SJCRH30 (cell line): ENCODE measurements at places on chromosomes 13 and 19. TPM values are rescaled to one million over a fixed set of nuclear protein-coding genes. Genes with fewer than 3 reads are reported as not detected.

DNA sequence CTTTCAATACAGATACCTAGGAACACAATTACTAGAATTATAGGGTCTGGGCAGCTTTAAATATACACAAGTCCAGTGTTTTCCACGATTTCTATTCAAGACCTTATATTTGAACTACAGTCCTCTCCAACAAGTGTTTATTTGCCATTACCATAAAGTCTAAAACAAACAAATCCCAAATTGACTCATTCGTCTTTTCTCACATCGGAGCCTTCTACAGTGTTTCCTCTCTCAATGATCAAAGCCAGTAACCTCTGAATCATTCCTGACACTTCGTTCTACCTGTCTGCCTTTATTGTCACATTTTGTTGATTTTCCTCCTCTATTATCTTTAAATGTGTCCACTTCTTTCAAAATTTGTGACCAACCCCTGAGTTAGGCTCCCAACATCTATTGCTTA, 1356.5 kb upstream of the SLC10A2 start:
- no peak for DNase-seq
- H3K27me3 ChIP-seq, result no peaks in the 10 kb centered on the region
- no peak overlapping the region for H3K4me3 ChIP-seq
- no peaks in the 10 kb centered on the region for H3K36me3 ChIP-seq

DNA sequence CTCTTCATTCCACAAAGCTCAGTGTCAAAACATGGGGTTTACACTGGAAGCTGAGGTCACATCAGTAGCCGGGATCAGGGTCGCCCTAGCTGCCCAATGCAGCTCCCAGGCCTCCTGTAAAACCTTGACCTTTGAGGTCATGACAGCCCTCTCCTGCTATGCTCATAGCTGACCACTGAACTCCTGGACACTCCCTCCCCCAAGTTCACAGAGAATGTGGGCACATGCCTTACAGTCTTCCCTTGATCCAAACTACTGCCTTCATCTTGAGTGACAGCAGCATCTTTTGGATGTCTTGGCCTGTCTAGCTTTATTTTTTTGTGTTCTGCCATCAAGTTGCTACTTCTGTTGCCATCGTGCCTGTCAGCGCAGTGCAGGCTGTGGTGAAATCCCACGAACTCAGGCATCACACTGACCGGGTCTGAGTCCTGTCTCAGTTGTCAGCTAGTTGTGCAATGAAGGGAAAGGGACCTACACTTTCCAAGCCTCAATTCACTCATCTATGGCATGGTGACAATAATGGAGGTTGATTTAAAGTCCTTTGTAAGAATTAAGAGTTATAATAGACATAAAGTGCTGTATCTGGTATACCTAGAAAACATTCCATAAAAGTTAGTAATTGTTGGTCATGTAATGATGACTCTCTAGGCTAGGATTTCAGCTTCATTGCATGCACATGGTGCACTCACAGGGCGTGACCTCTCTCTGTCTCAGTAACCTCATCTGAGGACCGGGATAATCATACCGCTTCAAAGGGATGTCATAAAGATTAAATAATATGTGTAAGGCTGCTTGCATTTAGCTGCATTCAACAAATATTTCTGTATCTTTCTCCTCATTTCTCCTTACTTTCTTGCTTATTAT, 16.4 kb upstream of the ALOX5AP start:
- H3K27ac ChIP-seq, result peak overlapping the region; percentile 20; the same call in 1 of the 2 replicates
- peaks cover 19% of the 10 kb centered on the region for H3K4me1 ChIP-seq
- no peaks in the 10 kb centered on the region for H3K27me3 ChIP-seq
- H3K36me3 ChIP-seq, result no peaks in the 10 kb centered on the region
- H3K4me3 ChIP-seq, result no peak overlapping the region

DNA sequence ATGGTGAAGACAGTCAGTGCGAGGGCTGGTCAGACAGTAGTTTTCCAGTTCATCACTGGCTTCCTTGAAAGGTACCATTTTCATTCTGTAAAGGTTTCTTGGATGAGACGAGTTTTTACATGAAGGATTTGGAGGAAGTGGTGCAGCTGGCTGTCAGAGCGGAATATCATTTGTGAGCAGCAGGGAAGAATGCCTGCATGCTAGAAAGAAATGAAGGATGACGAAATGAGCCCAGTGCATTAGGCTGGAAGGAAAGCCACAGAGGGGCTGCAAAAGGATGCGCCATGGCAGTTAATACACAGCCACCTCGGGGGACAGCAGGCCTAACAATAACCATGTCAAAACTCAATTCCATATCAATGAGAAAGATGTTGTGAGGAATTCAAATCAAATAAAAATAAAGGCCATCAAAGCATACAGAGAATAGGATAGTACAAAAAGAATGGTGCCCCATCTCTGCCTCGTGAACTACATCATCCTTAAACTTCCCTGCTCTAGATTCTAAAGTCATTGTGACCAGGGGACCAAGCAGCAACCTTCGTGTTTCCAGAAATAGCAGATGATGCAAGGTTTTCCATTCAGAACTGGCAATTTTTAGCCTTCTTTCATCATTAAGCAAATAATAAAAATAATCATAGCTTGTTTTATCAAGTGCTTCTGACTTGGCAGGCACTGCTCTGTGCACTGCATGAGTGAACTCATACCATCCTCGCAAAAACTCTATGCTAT, 504.2 kb downstream of the RFC3 start:
- H3K27ac ChIP-seq, result no peak overlapping the region
- no peak for DNase-seq
- H3K4me3 ChIP-seq, result no peak overlapping the region
- no peaks in the 10 kb centered on the region for H3K36me3 ChIP-seq
- no peaks in the 10 kb centered on the region for H3K4me1 ChIP-seq
- no peaks in the 10 kb centered on the region; the same call in 1 of the 2 replicates for H3K27me3 ChIP-seq

Gene KIR3DL1
- total RNA-seq, result not detected in 2 replicates

Gene SYT5
- total RNA-seq, result 0.36 TPM in 1 of 2 replicates, not detected in the other

DNA sequence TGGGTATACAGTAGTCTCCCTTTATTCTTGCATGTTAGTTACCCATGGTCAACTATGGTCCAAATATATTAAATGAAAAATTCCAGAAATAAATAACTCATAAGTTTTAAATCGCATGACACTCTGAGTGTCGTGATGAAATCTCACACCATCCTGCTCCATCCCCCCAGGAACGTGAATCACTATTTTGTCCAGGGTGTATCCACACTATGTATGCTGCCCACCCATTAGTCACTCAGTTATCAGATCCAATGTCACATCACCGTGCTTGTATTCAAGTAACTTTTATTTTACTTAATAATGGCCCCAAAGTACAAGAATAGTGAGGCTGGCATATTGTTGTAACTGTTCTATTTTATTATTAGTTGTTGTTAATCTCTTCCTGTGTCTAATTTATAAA, 115.8 kb upstream of the SERP2 start:
- no peak overlapping the region for H3K27ac ChIP-seq
- H3K4me3 ChIP-seq, result no peak overlapping the region
- no peak for DNase-seq

GRCh38 chr13:98719527-98720250, 32.8 kb downstream of the SLC15A1 start:
- DNase-seq, result no peak
- H3K4me1 ChIP-seq, result no peaks in the 10 kb centered on the region
- no peak overlapping the region for H3K27ac ChIP-seq
- no peaks in the 10 kb centered on the region for H3K36me3 ChIP-seq
- no peak overlapping the region for H3K4me3 ChIP-seq

GRCh38 chr13:102580552-102581169, 16.1 kb upstream of the TPP2 start:
- peaks cover 10% of the 10 kb centered on the region; the same call in 1 of the 2 replicates for H3K4me1 ChIP-seq
- no peak for DNase-seq
- no peaks in the 10 kb centered on the region for H3K27me3 ChIP-seq

DNA sequence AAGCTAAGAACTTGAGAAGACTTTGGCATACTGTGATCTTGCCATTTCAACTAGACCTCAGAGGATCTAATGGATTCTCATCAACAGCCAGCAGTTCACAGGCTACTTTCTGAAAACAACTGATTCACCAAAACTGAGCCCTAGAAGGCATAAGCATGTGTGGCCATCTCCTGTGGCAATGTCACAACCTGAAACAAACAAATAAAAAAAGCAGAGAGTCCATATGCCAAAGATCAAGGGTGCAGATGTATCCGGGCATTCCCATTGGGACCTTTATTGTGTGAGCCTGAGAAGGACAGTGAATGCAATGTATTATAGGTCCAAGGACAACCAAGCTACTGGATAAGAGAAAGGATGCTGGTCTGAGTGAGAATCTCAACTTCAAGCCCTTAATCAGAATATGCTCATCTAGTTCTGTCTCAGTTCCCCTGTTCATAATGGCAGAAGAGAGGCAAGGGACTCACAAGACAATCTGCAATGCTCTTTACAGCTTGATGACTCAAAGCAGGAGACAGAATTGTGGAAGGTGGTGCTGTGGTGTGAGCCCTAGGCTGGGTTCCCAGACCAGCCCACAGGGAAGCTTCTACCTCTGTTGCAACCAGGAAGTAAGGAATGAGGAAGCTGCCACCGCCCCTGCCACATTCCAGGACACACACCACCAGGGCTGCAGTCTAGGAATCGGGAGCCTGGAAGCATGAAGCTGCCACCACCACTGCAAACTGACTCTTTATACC, 133.7 kb downstream of the RAP2A start:
- H3K36me3 ChIP-seq, result no peaks in the 10 kb centered on the region
- H3K27me3 ChIP-seq, result no peaks in the 10 kb centered on the region
- H3K27ac ChIP-seq, result no peak overlapping the region

- DNase-seq, result no peak
- no peak overlapping the region for H3K4me3 ChIP-seq
- H3K27me3 ChIP-seq, result no peaks in the 10 kb centered on the region
- H3K4me1 ChIP-seq, result peaks cover 9% of the 10 kb centered on the region
- H3K27ac ChIP-seq, result no peak overlapping the region
Observed at GRCh38 chr13:52421216-52421615, 15.2 kb upstream of the THSD1 start.

- H3K27ac ChIP-seq, result no peak overlapping the region
- DNase-seq, result no peak
- no peak overlapping the region for H3K4me3 ChIP-seq
- no peaks in the 10 kb centered on the region for H3K4me1 ChIP-seq
- H3K36me3 ChIP-seq, result no peaks in the 10 kb centered on the region
Observed at GRCh38 chr19:6528544-6529121, 2.2 kb upstream of the TNFSF9 start.

DNA sequence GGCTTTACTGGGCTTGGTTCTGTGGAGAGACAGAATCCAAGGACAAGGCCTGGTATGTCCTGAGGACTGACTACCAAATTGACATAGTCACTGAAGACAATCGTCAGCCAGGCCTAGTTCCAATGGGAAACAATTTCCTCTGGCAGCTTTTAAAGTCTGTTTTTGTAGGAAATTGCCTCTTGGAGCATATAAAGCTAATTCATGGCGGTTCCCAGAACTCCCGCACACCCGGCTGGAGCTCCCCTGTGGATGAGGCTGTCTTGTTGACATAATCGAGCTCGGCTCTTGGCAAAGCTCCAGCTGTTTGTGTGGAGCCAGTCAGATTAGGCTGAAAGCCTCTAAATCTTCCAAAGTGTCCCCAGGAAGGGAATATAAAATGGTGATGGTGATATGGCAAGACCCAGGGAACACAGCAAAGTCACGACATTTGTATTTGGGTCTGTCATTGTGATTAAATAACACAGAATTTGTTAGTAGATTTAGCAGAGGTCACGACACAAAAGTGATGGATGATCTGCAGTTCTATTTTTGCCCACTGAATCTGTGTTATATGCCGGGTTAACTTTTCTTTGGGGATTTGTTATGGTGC, 395.0 kb downstream of the PCDH9 start:
- H3K27ac ChIP-seq, result peak overlapping the region; percentile 69
- H3K4me1 ChIP-seq, result peaks cover 25% of the 10 kb centered on the region
- H3K27me3 ChIP-seq, result no peaks in the 10 kb centered on the region

Gene CCDC194
- total RNA-seq, result not detected in 2 replicates

GRCh38 chr13:46756977-46757376, 40.0 kb downstream of the ESD start:
- no peaks in the 10 kb centered on the region for H3K36me3 ChIP-seq
- H3K27ac ChIP-seq, result no peak overlapping the region
- no peak for DNase-seq
- H3K27me3 ChIP-seq, result no peaks in the 10 kb centered on the region
- no peak overlapping the region for H3K4me3 ChIP-seq
- H3K4me1 ChIP-seq, result no peaks in the 10 kb centered on the region

Gene IGFL3
- total RNA-seq, result not detected in 2 replicates

DNA sequence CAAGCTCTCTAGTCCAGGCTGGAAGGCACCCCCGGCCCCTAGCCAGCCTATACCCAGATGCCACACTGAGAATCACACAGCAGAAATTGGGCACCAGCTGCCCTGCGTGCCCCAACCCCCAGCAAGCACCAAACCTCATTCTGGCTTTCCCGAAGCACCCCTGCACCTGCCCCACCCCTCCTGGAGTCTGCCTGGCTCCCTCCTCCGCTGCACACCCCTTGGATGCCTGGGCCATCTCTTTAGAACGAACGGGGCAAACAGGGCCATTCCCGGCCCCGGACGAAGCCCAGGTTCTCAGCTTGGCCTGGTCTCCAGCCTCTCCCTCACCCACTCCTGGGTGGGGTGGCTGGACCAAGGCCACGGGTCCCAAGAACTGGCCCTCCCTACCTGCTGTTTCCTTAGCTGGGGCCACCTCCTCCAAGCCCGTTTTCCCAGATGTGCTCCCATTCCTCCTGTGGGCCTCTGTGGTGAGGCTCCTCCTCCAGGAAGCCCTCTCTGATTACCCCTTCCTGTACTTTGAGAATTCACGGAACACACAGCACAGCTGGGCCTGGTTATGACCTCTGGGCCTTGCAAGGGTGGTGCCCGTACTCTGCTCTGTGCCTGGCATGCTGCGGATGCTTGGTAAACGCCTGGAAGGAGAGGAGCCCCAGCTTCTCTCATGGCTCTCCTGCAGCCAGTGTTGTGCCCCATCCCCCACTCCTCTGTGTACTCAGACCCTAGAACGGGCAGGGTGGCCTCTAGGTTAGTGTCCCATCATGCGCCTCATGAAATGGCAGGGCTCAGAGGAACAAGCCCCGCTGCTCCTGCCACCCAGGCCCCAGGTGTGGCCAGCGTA, 21.4 kb downstream of the CEBPG start:
- peaks cover 48% of the 10 kb centered on the region for H3K4me1 ChIP-seq
- no peak overlapping the region for H3K4me3 ChIP-seq
- H3K36me3 ChIP-seq, result no peaks in the 10 kb centered on the region
- DNase-seq, result no peak
- H3K27ac ChIP-seq, result no peak overlapping the region

DNA sequence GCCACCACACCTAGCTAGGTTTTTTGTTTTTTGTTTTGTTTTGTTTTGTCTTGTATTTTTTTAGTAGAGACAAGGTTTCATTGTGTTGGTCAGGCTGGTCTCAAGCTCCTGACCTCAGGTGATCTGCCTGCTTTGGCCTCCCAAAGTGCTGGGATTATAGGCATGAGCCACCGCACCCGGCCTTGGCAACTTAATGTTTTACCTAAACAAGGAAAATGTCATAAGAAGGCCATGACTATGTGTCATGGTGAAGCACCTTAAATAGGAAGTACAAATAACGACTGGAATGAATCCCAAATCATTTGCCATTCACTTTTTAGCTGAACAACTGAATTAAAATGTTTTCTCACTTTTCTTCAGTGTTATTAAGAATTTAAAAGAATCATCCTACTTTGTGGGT, 465.2 kb downstream of the KCTD12 start:
- H3K27ac ChIP-seq, result no peak overlapping the region
- no peaks in the 10 kb centered on the region for H3K36me3 ChIP-seq
- no peaks in the 10 kb centered on the region for H3K4me1 ChIP-seq
